ENCODE measurements at places on chromosomes 3 and 15. TPM values are rescaled to one million over a fixed set of nuclear protein-coding genes. Genes with fewer than 3 reads are reported as not detected.

The CASR gene
- not detected for total RNA-seq

The ACAD11 gene
- 22.0 TPM for total RNA-seq

The RASL12 gene
- total RNA-seq = not detected

The LARP6 gene
- total RNA-seq = 14.4 TPM

The OTOL1 gene
- total RNA-seq = not detected

The APH1B gene
- total RNA-seq = 10.1 TPM

The CYP8B1 gene
- total RNA-seq = not detected

The TMC3 gene
- not detected for total RNA-seq

The LRRC34 gene
- 0.97 TPM for total RNA-seq

The TRA2B gene
- 451 TPM for total RNA-seq

The MORF4L1 gene
- 394 TPM for total RNA-seq

The OIP5 gene
- total RNA-seq = 9.7 TPM

The BSN gene
- total RNA-seq = under 0.01 TPM

The CSPG5 gene
- 0.32 TPM for total RNA-seq

The C3orf22 gene
- total RNA-seq = not detected

The PCBP4 gene
- total RNA-seq = 20.1 TPM

The XIRP1 gene
- total RNA-seq = not detected

The C3orf70 gene
- total RNA-seq = 0.15 TPM

All from epithelial cell of umbilical artery (primary cell).